Activated effector memory CD4-positive, alpha-beta T cell treated with Interleukin-2 at 50 U/mL for 16 hours (primary cell): ENCODE measurements at places on chromosomes 6 and 20.

- no peak for DNase-seq
These were observed 39.1 kb upstream of the SIRPG start for GRCh38 chr20:1696521-1697209.

DNA sequence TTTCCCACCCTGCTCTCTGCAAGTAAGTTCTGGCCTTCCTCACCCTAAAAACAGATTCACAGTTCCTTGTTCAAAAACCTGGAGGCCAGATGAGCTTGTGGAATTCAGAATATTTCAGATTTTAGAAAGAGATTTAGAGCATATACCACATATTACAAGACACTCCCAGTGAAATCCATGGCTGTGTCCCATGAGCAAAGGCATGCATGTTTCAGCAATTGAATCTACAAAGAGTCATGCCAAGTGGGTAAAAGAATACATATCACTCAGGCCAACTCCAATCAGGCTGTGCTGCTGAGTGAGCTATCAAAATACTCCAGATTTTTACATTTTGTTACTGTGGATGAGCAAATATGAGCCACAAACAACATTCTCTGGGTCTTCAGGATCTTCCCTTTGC is 10.2 kb upstream of the NEDD9 start:
- DNase-seq = no peak

DNA sequence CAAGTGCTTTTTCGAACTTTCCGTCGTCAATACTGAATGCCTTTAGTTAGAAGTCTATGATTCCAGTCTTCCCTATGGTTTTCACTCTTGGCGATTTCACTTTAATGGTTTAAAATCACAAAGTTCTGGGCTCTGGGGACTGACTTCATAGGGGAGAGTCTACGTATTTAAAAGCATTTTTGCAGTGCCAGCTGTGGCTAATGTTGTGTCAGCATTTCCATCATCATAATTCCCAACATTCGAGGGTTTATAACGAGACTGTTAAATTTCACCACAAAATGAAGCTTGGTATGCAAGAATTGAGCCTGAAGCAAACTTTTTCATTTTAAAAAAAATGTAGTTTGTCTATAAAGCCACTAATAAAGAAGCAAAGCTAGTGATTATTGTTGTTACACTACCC is 242.7 kb downstream of the SOX4 start:
- DNase-seq = no peak

DNA sequence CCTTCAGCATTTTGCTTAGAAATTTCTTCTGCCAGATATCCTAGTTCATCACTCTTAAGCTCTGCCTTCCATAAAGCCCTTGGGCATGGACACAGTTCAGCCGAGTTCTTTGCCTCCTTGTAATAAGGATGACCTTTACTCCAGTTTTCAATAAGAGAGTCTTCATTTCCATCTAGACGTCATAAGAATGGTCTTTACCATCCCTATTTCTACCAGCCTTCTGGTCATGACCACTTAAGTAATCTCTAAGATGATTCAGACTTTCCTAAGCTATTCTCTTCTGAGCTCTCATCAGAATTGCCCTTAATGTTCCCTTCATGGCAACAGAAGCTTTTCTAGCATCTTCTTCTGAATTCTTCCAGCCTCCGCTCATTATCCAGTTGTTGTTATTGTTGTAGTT is 126.1 kb downstream of the TFAP2C start:
- no peak for DNase-seq
